Chondrocyte (in vitro differentiated cells): ENCODE measurements at places on chromosomes 16 and 17. TPM values are rescaled to one million over a fixed set of nuclear protein-coding genes. Genes with fewer than 3 reads are reported as not detected.
A peak's percentile ranks its signal among the peaks of the same experiment; 100 is the strongest.

The ZP2 gene
- not detected in 3 replicates for total RNA-seq

The LPO gene
- total RNA-seq: not detected in 3 replicates

The CENPV gene
- total RNA-seq: 4.3 to 12.3 TPM (median 10.7 TPM) in 3 replicates

The FKBP10 gene
- total RNA-seq: 557 to 584 TPM (median 567 TPM) in 3 replicates

DNA sequence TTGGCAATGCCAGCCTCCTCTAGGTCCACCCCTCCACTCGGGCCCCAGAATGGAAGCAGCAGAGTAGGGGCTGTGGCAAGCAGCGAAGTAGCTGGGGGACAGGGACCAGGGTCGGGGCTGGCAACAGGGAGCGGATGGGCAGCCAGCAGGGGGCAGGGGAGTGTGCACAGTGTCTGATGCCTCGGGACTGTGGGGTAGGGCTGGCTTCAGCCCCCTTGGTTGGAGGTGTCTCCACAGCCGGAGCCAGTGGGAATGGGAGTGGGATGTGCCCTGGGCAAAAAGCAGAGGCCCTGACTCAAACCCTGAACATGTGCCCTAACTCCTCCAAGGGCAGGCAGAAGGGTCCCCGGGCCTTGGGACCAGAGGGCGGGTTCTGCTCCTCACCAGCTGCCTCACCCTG lies 18.5 kb upstream of the ARHGAP27 start:
- no peak overlapping the region for H3K4me3 ChIP-seq
- DNase-seq: peak; percentile 79
- H3K4me1 ChIP-seq: peaks cover 3% of the 10 kb centered on the region
- no peak overlapping the region for H3K27ac ChIP-seq
- peaks cover 16% of the 10 kb centered on the region for H3K36me3 ChIP-seq

- no peaks in the 10 kb centered on the region for H3K36me3 ChIP-seq
- H3K4me3 ChIP-seq: no peak overlapping the region
- no peaks in the 10 kb centered on the region for H3K4me1 ChIP-seq
- no peak for DNase-seq
These were observed 26.9 kb downstream of the IRX5 start for GRCh38 chr16:54957403-54958166.

DNA sequence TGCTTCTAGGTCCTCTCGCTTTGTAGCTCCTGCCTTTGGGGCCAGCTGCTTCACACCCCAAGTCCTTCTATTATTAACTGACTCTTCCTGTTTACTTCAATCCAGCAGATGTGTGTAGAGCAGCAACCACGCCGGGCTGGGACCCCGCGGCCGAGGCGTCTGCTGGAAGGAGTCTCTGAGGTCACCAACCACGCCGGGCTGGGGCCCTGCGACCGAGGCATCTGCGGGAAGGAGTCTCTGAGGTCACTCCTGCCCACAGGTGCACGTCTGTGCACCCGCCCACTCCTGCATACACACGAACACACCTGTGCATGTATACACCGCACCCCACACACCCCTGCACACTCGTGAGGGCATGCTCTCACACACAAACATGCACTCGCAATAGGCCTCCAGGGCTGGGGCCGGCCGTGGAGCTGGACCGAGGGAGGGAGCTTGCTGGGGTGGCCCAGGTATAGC lies 7.8 kb upstream of the TEX19 start:
- no peaks in the 10 kb centered on the region for H3K36me3 ChIP-seq
- peaks cover 2% of the 10 kb centered on the region for H3K4me1 ChIP-seq
- no peak overlapping the region for H3K27ac ChIP-seq
- peaks cover 24% of the 10 kb centered on the region for H3K27me3 ChIP-seq
- no peak for DNase-seq
- H3K4me3 ChIP-seq: no peak overlapping the region

- peak; percentile 22 for DNase-seq
- H3K27ac ChIP-seq: no peak overlapping the region
- no peaks in the 10 kb centered on the region for H3K4me1 ChIP-seq
- H3K36me3 ChIP-seq: no peaks in the 10 kb centered on the region
These were observed 126.0 kb downstream of the MGAT5B start for GRCh38 chr17:76994237-76994637.

GRCh38 chr16:35841632-35842031 lies 2382.2 kb downstream of the TP53TG3F start:
- DNase-seq: no peak
- H3K27ac ChIP-seq: no peak overlapping the region
- no peak overlapping the region for H3K4me3 ChIP-seq
- H3K36me3 ChIP-seq: no peaks in the 10 kb centered on the region

DNA sequence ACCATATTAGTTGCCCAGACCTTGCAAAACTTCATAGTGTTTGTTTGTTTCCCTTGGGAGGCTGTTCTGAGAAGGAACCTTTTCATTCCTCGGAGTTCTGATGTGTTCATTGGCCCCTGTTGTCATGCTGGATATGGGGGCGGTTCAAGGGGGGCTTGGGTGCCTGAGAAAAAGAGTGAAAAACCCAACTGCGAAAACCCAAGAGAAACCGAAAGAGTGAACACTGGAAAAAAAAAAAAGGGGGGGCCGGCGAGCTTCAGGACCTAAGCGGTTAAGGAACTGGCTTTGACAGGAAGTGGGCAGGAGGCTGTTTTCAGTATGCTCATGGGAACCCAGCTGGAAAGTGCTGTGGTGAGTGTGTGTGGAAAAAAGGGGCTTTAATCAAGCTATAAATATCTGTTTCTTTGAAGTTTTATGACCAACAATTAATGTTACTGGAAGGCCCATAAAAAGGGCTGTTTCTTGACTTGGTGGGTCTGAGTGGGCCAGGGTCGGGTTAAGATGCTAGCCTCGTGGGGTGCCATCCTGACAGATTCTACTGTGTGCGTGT lies 510.7 kb downstream of the MAF start:
- H3K27ac ChIP-seq: no peak overlapping the region
- H3K4me3 ChIP-seq: no peak overlapping the region
- H3K36me3 ChIP-seq: no peaks in the 10 kb centered on the region
- H3K4me1 ChIP-seq: no peaks in the 10 kb centered on the region

DNA sequence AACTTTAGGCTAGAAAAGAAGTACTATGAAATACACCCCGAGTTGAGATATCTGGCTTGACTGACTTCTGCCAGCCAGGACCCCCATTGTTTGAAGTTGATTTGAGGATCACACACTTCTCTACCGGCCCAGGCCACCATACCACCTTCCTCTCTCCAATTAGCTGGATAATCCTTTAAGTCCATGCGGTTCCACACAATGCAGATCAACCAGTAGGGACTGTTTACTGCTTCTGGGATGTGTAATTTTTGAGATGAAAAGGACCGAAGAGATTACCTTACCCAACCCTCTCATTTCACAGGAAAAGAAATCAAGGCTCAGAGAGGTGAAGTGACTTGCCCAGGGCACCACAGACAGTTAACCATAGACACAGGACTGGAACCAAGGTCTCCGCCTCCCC lies 20.5 kb downstream of the ERN1 start:
- H3K4me1 ChIP-seq: peaks cover 47% of the 10 kb centered on the region
- H3K36me3 ChIP-seq: no peaks in the 10 kb centered on the region
- H3K4me3 ChIP-seq: no peak overlapping the region
- no peaks in the 10 kb centered on the region for H3K27me3 ChIP-seq
- no peak for DNase-seq

- no peak overlapping the region for H3K27ac ChIP-seq
- DNase-seq: no peak
- no peak overlapping the region for H3K4me3 ChIP-seq
- no peaks in the 10 kb centered on the region for H3K36me3 ChIP-seq
- H3K27me3 ChIP-seq: no peaks in the 10 kb centered on the region
- H3K4me1 ChIP-seq: no peaks in the 10 kb centered on the region
These were observed 664.5 kb downstream of the MAF start for GRCh38 chr16:78936060-78936459.

DNA sequence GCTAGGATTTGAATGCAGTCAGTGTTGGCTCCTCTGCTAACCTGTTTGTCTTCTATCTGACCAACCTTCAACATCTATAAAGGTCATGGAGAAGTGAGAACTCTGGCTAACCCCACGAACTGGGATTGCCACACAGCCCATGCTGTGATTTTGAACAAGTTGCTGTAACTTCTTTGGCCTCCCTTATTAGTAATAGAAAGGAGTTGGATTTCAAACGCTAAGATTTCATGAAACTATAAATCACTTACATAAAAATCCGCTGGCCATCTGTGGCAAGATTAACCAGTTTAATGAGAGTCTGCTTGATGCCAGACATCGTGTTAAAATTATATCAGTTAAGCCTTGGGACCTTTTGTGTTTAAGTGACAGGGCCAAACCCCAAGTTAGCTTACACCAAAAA lies 53.4 kb downstream of the HSD17B2 start:
- no peaks in the 10 kb centered on the region for H3K36me3 ChIP-seq
- H3K4me1 ChIP-seq: peaks cover 15% of the 10 kb centered on the region
- H3K4me3 ChIP-seq: no peak overlapping the region
- H3K27me3 ChIP-seq: peaks cover 12% of the 10 kb centered on the region

DNA sequence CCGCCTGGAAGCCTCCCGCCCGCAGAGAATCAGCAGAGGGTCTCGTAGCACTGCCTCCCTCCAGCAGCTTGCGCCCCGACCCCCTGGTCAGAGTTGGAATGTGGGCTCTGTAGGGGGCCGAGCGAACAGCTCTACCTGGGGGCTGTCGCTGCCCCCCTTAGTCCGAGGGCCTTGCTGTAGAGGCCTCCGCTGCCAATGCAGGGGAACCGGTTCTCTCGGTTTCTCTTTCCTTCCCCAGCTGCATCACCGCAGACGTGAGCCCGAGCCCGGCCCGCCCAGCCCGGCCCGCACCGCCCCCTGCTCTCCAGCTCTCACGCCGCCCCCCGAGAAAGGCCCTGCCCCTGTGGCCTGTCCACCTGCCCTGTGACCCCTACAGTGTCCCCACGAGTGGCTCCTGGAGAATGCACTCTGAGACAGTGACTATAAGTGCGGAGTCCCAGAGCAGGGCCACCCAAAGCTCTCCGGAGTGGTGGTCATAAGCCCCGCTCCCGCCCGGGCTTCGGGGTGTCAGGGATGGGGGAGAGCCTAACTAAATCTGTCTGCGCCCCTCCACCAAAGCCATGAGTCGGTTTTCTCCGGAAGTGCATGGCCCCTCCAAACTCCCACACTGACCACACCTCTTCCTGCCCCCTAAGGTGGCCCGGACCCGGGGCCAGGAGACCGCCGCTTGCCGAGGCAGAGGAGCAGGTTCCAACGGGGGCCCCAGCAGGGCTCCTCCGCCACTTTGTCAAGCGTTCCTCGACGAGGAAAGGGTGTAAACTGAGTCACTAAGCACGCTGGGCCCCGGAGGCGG lies 1.7 kb downstream of the ARHGAP27 start:
- peaks cover 24% of the 10 kb centered on the region for H3K4me1 ChIP-seq
- peak overlapping the region; percentile 57 for H3K4me3 ChIP-seq
- DNase-seq: no peak
- peaks cover 2% of the 10 kb centered on the region for H3K36me3 ChIP-seq
- no peak overlapping the region for H3K27ac ChIP-seq

DNA sequence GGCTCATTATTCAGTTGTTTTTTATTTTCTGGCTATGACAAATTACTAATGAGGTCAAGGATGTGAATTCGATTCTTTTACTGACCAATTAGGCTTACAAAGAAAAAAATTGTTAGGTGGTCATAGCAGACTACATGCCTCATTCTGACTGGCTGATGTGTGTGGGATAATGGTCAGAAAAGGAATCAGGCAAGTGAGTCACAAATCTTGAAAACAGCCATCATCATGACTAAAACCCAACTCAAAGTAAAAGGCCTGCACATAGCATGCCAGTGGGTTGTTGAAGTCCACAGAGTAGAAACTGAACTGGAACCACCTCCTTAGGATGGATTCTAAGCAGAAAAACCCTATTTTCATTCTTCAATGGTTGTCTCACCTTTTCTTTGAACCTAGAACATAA lies 8.6 kb downstream of the RPGRIP1L start:
- no peak overlapping the region for H3K27ac ChIP-seq
- no peaks in the 10 kb centered on the region for H3K27me3 ChIP-seq
- H3K36me3 ChIP-seq: peaks cover 20% of the 10 kb centered on the region
- DNase-seq: no peak
- H3K4me1 ChIP-seq: no peaks in the 10 kb centered on the region
- H3K4me3 ChIP-seq: no peak overlapping the region

DNA sequence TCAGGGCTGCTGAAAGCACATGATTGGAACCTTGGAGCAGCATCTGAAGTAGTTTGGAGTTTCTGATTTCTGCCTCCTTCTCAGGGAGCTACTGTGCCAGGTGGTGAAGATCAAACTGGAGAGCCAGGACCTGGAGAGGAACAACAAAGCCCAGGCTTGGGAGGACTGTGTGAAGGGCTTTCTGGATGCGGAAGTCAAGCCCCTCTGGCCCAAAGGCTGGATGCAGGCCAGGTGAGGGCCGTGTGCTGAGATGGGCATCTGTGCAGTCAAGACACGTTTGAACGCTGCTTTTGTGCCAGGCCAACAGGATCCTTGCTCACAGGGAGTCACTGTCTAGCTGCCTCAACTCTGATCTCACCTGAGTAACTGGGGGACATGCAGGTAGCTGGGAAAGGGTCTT lies 23.8 kb downstream of the UBN1 start:
- no peaks in the 10 kb centered on the region for H3K27me3 ChIP-seq
- DNase-seq: no peak

DNA sequence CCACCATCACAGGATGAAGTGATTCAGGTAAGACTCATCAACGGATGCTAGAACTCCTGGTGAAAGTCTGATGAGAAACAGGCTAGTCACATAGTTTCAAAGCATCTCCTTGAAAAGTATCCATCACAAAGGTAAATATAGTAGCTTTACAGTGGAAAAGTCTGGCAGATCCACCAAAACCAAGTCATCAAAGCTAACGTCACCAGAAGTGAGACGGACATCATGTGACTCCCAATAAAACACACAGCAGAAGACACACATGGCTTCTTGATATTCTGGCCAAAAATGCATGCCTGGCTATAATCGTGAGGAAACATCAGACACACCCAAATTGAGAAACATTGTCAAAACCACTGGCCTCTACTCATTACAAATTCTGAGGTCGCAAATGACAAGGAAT lies 17.9 kb upstream of the TRPV3 start:
- H3K27me3 ChIP-seq: no peaks in the 10 kb centered on the region
- peaks cover 6% of the 10 kb centered on the region for H3K36me3 ChIP-seq
- H3K4me1 ChIP-seq: no peaks in the 10 kb centered on the region
- H3K4me3 ChIP-seq: no peak overlapping the region
- DNase-seq: no peak
- H3K27ac ChIP-seq: no peak overlapping the region

DNA sequence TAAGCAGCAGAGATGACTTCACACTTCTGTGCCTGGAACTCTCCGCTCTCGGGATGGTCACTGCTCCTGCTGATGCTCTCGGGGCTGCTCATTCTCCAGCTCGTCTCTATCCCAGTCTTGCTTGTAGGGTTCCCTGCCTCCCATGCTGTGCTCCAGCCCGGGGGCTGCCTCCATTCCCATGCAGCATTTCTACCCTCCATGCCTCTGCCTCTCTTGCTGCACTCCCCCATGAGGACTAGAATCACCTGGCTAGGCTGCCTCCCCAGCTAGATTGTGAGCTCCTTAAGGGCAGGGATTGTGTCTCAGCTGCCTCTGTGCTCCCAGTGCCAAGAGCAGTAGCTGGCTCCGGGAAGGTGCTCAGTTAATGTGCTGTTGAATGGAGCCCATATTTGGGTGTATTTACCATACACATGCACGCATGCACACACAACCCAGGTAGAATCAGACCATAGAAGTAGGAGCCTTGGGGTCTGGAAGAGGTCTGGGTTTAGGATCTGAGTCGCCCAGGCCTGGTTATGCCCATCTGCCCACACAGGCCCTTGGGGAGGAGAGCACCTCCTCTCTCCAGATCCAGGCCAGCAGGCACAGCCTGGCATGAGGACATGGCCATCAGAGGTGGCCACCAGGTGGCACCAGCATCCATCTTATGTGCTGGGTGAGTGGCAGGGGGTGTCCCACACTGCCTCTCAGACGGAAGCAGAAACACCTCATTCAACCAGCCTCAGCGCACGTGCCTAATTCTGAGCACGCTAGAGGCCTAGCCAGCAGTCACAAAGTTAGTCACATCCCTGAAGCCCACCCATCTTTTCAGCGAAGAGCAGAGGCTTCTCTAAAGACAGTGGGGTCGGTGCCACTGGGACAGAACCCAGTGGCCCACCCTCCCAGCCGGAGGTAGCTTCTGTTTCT lies 9.3 kb downstream of the GIT1 start:
- H3K4me1 ChIP-seq: peaks cover 19% of the 10 kb centered on the region
- no peak overlapping the region for H3K4me3 ChIP-seq
- DNase-seq: peak; percentile 95
- no peaks in the 10 kb centered on the region for H3K27me3 ChIP-seq
- H3K27ac ChIP-seq: peak overlapping the region; percentile 27
